ENCODE measurements at places on chromosomes 13 and 19.
A peak's percentile ranks its signal among the peaks of the same experiment; 100 is the strongest.

DNA sequence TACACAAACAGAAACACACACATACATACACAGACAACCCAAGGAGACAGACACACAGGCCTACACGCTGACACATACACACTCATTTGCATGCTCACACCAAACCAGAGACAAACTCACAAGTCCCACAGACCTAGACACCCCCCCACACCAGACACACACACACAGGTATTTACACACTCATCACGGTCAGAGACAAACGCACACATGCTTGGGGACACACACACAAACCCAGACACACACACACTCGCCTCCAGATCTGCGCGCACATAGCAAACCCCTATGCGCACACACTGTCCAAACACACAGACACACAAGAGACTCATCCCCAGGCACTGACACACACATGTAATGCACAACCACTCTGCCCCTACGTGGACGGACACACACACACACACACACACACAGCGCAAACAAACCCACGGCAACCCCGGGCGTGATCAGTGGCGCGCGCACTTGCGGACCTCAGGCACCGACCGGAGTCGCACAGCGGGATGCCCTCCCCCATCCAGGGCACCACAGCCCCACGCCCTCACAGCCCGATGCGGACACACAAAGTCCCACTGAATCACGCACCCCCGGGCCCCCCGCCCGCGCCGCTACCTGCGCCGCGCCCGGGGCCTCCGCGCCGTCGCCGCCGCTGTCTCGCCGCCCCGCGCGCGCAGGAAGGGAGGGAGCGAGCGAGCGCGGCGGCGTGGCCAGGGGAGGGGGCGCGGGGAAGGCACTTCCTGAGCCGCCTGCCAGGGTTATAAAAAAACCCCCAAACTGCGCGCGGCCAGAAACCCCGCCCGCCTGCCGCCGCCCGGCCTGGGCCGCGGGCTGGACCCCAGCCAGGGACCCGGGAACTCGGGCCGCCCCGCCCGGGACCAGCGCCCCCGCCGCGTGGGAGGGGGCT lies at the start of gene ADAMTS10:
Gene ADAMTS10 (minus strand): TSS at position 675 of the 895 bp plus-strand sequence. CDS start 5,005 bp downstream, outside the sequence.
- DNase-seq, result no peak

GRCh38 chr19:54684527-54684926 lies 21.7 kb downstream of the LILRB4 start:
- DNase-seq, result peak; percentile 49

GRCh38 chr13:40429706-40430545 lies 236.5 kb downstream of the FOXO1 start:
- no peak for DNase-seq

DNA sequence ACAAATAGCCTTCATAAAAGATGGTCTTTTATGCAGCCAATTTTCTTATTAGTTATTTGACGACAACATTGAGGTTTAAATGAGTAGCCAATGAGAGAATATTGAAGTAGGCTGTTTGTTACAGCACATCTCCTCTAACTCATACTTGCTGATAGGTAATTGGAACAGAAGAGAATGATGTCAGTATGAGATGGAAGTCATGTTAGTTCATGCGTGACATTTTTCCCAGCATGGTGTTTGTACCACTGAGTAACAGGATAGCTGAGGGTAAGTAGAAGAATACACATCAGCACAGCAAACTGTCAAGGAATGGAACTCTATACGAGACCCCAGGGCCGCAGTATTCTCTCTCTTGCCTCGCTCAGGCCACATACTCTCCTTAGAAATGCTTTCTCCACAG lies 37.2 kb downstream of the COL4A2 start:
- no peak for DNase-seq

DNA sequence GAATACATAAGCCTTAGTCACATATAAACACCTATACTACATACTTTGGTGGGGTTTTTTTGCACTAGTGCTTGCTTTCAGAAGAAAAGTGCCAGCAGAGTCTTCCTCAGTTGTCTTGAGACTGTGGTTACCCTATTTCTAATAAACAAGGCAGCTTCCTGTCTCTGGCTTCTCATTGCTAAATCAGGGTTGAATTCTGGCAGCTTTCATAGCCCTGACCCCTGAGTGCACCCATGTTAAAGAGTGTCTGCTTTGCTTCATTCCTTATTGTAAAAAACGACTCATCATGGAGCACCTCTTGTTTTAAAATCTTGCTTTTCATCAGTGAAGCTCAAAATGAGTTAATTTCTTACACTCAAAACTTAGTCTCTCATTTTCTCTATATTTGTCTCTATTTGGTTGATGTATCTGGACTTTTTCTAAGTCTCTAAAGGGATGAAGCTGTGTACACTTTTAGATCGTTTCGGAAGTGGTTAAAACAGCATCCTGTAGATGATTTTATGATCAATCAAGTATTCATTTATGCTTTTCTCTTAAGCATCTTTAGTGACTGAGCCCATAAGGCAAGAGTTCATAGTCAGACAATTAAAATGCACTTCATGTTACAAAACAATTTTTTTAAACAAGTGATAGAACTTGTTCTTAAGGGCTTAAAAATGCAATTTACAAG lies 72.1 kb downstream of the KLF12 start:
- peak; percentile 20 for DNase-seq

DNA sequence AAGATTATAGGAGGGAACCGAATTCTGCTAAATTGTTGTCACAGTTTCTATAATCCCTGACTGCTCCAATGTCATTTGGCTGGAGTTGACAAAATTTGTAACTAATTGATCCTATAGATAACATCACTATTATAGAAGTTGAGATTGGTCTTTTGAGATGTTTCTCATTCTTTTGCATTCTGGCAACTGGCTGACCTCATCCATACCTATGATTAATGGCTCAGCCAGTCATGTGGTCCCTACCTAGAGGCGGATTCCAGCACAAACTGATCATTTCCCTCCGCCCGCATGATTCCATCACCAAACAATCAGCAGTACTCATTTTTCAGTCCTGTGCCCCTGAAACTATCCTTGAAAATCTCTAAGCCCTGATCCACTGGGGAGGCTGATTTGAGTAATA lies 4.2 kb downstream of the PSG2 start:
- peak; percentile 77 for DNase-seq

DNA sequence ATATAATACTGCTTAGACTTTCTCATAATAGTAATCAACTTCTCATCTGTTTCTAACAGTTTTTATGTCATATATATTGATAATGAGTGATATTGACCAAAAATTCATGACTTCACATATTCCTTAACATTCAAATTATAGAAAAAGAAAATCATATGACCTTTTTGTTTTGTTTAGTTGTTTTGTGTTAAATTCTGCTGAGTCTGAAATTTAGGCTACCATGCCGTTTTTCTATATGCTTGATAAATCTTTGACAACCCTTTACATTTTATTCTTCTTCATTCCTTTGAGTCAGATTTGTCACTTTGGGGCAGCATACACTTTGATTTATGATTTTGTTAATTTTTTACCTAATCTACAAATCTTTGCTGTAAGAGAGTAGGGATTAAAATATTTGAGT lies 176.4 kb downstream of the ITGBL1 start:
- DNase-seq, result no peak

GRCh38 chr19:55391191-55391670 lies 5.5 kb downstream of the RPL28 start:
- peak; percentile 42 for DNase-seq

- peak; percentile 89 for DNase-seq
Measured at GRCh38 chr19:575527-576506, 3.4 kb downstream of the BSG start.

GRCh38 chr13:108987517-108987916 lies 358.1 kb downstream of the MYO16 start:
- DNase-seq, result no peak

- DNase-seq, result no peak
Measured at GRCh38 chr13:101527130-101527529, 74.7 kb downstream of the ITGBL1 start.

- no peak for DNase-seq
Measured at GRCh38 chr13:30314069-30314468, 6.7 kb upstream of the KATNAL1 start.

- DNase-seq, result no peak
Measured at GRCh38 chr13:41007744-41008128, 11.4 kb downstream of the ELF1 start.

- DNase-seq, result no peak
Measured at GRCh38 chr19:8022275-8022674, 16.8 kb upstream of the ELAVL1 start.

GRCh38 chr13:78305171-78305570 lies 298.2 kb downstream of the POU4F1 start:
- DNase-seq, result no peak

GRCh38 chr13:108375772-108376171 lies 106.3 kb downstream of the TNFSF13B start:
- DNase-seq, result no peak
